ENCODE measurements at places on chromosomes 12 and 14.
A peak's percentile ranks its signal among the peaks of the same experiment; 100 is the strongest.

DNA sequence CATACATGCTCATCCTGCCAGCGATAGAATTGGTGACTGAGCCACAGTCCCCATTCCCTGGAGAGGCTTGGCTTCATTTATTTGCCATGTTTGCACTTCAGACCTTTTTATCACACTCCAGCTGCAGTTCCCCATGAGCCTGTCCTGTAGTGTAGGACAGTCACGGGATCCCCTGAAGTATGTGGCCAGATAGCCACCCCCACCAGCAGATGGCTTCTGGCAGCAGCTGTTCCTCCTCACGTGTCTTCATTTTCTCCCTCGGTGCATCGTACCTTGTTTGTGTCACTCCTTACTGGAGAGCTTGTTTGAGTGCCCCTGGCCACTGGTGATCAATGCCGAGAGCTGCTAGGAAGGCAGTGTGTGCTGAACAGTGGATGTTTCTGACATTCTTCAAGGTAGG, 40.2 kb downstream of the UBE3B start:
- DNase-seq = no peak

DNA sequence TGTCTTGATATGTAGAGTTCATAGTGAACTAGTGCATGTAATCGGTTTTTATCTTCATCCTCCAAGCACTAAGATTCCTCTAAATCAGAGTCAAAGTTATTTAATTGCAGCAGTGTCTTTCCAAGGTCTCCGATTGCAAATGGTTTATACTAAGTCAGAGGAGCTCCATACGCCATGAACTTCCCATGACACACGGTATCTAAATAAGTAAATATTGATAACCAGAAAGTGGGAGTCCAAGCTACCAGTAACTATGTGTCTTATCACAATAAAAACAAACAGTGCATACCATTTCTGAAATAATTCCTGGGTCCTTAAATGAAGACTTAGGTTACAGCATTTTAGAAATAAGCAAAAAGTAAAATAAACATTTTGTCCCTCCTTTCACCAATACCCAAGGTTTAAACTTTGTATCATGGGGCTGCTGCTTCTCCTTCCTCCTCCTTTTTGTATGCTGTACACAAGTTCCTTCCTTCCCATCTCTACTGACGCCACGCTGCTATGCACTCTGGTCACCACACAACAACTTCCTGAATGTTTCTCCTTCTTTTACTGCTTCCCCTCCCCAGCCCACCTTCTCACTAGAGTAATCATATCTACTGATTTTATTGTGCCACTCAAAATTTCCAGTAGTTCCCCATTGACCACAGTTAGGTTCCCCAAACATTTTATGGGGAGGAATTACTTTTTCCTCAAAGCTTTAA, 10.7 kb downstream of the NR1H4 start:
- DNase-seq = no peak

DNA sequence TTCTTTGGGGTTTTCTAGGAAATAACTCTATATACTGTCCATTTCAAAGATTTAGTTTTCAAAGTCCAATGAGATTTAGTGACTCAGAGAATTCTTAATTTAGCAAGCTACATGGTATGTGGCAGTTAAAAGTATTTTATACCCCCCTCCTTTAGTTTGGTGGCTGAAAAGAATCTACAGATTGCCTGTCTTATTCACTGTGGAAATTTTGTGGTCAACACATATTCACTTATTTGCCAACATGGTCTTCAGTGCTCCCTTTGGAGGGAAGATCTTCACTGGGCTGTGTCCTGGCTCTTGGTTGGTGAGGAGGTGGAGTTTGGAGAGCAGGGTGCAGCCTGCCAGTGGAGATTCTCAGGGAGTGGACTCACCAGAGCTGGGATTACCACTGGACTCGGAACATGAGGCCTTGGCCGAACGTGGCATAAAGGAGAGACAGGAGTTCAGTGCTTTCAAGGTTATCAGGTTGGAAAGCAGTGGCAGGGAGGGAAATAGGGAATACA, 39.8 kb downstream of the SAMD4A start:
- no peak for DNase-seq

DNA sequence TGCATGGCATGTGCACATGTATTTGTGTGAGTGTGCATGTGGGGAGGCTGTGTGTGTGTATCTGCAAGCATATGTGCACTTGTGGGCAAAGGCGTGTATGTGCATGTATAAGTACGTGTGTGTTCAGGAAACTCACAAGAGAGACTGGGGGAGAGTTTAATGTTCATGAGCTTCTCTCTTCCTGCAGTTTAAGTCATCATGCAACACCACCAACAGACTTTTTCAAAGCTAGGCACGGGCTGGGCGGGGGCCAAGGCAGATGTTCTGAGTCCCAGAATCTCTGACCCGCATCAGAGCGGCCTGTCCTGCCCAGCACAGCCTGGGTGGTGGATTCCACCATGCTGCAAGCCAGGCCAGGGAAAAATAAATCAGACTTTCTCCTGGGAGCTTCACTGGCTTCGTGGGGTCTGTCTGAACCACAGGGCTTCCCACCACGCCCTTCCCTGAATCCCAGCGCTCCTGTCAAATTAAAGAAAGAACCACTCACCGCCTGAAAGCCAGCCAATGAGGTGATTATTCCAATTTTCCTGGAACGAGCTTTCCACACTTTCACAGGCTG, 75.7 kb downstream of the PITPNM2 start:
- no peak for DNase-seq

DNA sequence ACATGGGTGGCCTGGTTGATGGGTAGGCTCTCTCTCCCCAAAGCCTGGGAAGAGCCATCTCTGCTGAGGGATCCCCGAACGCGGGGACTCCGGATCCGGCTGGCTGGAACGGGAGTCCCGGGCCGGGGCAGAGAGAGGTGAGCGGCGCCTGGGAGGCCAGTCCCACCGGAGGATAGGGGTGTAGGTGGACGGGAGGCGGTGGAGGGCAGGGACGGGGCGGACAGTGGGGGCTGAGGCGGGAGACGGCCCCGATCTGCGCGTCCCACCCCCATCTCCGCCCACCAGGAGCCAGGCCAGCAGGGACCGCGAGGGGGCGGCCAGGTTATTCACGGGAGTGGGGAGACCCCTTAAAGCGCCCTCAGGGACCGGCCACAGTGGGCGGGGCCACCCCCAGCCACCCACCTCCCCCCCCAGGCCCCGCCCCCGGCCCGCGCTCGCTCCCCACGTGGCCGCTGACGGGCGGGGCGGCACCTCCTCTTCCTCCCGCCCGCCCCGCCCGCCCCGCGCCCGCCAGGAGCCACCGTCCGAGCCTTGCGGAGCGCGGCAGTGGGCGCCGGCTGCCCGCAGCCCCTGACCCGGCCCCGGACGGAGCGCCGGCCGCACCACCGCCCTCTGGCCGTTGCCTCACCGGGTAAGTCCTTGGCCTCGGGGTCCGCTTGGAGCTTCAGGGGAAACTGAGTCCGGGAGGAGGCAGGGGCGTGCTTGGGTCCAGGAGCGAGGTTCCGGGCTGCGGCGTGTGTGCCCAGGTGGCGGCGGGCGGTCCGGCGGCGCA, at the start of gene INF2:
INF2 (plus strand) TSS at position 510 of the 772 bp plus-strand sequence. CDS start 11,748 bp downstream, outside the sequence.
- peak; percentile 69 for DNase-seq

GRCh38 chr14:60164712-60165546, at the start of gene DHRS7:
DHRS7 (minus strand) TSS chr14:60165398; CDS start chr14:60165309, 89 bp downstream.
- peak; percentile 84 for DNase-seq

DNA sequence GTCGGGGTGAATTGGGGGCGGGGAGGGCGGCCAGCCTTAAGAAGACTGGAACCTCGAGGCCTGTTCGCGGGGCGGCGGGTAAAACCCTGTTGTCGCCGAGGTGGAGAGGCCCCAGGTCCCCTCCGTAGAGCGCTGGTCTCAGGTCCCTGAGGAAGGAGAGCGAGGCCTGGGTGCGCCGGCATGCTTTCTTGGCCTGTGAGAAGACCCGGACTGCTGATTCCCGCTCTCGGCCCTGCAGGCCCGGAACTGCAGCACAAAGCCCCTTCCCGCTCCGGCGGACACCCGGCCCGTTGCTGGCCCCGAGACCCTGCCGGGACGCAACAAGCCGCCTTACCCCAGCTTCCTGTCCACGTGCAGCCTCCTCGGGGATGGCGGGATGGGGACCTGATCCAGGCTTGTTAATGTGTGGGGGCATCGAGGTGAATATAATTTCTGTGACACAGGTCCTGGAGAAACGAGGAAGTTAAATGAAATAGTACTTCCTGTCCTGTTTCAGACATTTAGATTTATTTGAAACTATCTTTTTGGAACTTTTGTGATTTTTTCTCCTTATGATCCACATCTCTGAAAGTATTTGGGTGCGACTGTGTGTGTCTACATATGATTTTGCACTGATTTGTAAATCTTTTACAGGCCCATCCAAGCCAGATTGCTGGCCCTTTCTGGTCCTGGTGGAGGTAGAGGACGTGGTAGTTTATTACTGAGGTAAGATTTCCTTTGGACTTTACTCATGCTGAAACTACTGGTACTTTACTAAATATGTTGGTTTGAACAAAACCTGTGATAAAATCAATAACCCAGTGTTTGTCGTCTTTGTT, 600 bp downstream of the PNN start:
- DNase-seq = peak; percentile 33

DNA sequence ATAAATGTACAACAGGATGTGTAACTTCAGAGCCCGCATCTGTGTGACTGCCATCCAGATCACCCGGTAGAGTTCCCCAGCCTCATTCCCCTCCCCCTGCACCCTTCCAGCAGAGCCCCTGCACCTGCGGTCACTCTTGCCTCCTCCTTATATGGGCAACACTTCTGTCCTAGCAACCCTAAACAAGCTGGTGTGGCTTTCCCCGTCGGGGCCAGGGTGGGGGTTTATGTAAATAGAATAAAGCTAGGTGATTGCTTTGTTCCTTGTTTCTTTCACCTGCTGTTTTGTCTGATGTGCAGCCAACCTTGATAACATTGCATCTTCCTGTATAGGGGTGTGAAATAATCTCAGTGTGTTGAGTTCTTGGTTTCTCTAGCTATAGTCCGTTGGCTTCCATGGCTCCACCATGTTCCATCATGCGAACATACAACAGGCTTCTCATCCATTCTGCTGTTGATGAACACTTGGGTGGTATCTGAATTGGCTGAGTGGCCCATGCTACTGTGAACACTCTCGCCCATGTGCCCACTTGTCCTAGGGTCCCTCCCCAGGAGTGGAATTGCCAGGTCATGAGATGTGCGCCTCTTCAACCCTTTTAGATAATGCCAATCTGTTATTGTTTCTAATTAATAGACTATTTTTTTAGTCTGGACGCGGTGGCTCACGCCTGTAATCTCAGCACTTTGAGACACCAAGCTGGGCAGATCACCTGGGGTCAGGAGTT, 102.2 kb downstream of the KIF26A start:
- DNase-seq = peak; percentile 98

DNA sequence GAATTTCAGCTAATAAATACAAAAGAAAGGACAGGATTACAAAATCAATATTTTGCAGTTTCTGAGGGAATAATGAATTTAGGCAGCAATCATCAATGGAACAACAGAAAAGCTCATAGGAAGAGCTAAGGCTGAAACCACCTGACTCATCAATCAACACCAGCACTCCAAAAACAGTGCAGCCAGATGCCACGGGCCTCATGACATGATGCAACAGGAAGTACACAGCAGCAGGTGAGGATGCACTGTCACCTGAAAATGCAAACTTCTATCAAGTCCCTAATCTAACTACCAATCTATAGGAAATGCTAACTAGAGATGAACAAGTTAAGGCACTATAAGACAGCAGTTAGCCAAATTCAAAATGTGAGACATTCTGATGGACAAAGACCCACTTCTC, 21.7 kb downstream of the GNS start:
- DNase-seq = no peak

- DNase-seq = no peak
Observed at GRCh38 chr12:124921200-124922031, 7.0 kb upstream of the UBC start.

- no peak for DNase-seq
Observed at GRCh38 chr12:5912011-5912410, 33.0 kb downstream of the ANO2 start.

- DNase-seq = no peak
Observed at GRCh38 chr14:50058113-50058512, 58.3 kb downstream of the VCPKMT start.

DNA sequence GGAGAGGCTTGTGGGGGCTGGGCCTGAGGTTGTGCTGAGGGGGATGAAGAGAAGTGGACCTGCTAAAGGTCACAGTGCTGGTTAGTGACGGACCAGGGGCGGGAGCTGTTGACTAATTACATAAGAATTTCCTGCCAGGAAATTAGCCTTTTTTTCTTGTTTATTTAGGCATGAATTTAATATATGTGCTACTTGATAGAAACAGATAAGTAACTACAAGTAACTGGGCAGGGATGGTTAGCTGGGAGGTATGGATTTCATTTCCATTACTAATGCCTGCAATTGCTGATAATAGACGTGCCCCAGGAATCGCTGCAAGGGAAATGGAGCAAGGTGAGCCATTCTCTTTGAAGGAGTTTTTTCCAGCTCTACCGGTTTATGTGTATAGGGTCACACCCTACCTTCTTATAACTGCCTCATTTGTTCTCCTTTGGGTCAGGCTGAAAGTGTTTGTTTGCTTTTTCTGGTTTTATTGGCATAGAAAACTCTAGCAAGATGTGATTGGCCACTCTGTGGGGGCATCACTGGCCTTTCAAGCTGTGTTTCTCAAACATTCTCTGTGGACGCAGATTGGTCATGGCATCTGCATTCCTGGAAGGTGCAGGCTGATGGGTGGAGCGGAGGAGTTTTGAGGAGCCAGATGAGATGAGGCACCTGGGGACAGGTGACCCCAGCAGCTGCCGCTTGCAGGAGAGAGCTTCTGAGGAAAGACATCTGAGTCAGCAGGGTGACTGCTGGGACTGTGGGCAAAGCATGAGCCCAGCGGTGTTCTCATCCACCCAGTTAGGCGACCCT, 19.0 kb upstream of the GPRC5A start:
- DNase-seq = no peak

DNA sequence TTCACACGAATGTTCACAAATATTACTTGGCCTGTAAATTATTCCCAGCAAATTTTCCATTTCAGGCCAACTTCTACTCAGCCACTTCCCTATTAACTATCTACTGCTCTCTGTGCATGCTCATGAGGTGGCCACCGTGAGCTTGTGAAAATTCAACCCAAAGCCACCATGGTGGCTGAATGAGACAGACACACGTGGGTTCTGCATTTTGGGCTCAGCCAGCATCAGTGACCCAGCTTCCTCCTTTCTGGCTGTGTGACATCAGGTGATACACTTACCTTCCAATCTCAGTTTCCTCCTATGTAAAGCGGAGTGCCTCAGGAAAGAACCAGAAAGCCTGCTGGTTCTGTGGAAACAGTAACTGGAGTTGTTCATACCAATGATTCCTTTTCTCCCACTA, 175.8 kb downstream of the FOXN3 start:
- DNase-seq = no peak

- DNase-seq = no peak
Observed at GRCh38 chr12:116141110-116141832, 136.2 kb downstream of the MED13L start.

- DNase-seq = no peak
Observed at GRCh38 chr14:95133282-95133681, 24.0 kb downstream of the DICER1 start.

DNA sequence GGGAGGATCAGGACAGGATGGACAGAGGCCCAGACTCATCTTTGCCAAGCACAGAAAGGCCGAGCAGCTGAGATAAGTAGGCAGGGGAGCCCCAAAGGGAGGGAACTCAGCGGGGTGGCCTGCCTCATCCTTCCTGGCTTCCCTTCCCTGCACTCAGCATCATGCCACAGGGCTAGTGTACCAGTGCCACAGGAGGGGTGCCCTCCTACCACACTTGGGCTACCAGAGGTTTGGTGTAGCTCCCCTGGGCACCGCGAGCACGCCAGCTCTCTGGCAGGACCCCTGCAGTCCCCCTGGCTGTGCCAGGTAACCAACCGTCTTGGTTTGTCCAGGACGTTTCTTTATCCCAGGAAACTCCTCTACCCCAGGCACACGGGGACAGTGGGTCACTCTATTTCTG, 123.5 kb downstream of the ESRRB start:
- no peak for DNase-seq

- DNase-seq = no peak
Observed at GRCh38 chr14:68625366-68626090, 167.3 kb downstream of the ZFP36L1 start.

Data from COR-L47 (cell line).